ENCODE measurements at places on chromosomes 13 and 19.

GRCh38 chr19:16337809-16338469, 13.3 kb downstream of the KLF2 start:
- DNase-seq = no peak

GRCh38 chr13:40635315-40635995, 31.0 kb downstream of the FOXO1 start:
- DNase-seq = no peak

DNA sequence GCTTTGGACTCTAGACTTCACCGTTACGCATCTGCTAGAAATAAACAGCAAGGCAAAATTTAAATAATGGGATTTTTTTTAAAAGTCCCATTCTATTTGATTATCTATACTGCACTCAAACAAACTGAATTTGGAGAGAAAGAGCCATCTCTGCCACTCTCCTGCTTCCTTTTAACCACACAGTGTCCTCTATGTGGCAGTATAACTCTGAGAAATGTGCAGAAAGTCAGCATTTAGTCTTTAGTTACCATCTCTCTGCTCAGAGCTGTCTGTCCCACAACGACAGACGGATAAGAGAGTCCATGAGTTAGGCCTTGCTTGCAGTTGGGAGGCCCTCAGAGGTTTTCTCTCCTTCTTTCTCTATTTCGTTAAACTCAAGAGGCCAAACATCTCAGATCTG, 21.2 kb downstream of the CCNA1 start:
- DNase-seq = no peak

GRCh38 chr19:40348961-40349507, 539 bp downstream of the PLD3 start:
- DNase-seq = no peak

DNA sequence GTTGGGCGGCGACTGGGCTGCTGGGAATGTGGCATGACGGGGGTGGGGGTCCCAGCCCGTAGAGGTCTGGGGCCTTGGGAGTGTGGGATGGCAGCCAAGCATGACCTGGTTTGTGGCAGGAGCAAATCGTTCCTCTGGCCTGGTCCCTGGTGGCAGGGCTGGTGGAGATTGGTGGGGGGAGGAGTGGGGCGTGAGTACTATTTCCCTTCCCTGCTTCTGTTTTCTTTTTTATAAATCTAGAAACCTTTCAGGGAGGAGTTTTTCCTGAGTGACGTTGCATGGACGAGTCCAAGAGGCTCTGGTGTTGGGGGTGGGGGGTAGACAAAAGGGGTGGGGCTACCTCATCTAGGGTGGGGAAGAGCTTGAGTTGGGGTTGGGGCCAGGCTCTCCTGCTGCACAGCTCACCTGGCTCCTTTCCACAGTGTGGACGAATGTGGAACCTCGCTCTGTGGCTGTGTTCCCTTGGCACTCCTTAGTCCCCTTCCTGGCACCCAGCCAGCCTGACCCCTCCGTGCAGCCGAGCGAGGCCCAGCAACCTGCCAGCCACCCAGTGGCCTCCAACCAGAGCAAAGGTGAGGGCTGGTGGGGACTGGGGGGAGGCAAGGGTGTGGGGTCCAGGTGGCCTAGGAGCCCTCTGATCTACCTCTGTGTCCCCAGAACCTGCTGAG, 15.4 kb upstream of the PRR19 start:
- DNase-seq = no peak

Data from activated T-cell treated with anti-CD3 and anti-CD28 coated beads for 1 hour (primary cell).